ENCODE measurements at places on chromosomes 5 and 9.
A peak's percentile ranks its signal among the peaks of the same experiment; 100 is the strongest.

DNA sequence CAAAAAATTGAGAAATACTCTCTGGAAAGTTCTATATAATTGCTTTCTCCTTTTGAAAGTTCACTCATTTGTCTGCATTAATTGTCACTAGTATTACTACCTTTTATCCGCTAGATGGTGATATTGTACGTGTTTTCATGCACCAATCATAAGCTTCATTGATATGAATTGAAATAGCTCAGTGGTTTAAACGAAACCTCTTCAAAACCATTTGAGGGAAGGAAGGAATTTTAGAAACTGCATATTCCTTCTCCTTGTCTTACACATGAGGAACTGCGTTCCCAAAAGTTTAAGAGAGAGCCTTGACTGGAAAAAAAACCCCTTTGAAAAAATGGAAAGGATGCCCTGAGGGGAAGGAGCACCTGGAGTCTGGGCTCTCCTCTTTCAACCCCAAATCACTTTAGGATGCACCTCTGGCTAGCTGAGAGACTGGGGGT is 98.6 kb downstream of the YTHDC2 start:
- peak; percentile 45 for DNase-seq

GRCh38 chr5:60162441-60162840 is 268.9 kb upstream of the PDE4D start:
- DNase-seq = no peak

DNA sequence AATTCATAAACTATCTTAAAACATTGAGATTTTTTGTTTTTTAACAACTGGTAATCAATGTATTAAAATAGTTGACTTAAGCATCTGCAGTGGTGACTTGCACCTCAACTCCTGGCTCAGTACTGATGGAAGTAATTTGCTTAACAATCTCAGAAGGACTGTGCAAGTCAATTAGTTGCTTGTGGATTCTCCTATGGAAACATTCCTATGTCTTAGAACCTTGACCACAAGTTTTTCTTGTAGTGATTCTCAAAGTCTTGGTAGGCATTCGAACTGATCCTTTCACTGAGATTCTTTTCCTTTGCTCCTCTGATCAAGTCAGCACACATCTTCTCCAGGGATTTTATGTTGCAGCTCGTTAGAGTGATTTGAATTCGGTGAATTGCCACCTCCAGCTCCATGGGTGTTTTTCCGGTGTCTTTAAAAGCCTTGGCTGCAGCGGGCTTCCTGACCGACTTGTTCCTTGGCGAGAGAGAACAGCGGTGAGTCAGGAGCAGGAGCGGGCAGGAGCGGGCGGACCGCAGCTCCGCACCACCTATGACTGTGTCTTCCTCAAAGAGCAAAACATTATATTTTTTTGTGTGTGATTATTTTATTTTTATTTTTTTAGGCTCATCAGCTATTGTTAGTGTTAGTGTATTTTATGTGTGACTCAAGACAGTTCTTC is 21.1 kb downstream of the HMGXB3 start:
- no peak for DNase-seq

DNA sequence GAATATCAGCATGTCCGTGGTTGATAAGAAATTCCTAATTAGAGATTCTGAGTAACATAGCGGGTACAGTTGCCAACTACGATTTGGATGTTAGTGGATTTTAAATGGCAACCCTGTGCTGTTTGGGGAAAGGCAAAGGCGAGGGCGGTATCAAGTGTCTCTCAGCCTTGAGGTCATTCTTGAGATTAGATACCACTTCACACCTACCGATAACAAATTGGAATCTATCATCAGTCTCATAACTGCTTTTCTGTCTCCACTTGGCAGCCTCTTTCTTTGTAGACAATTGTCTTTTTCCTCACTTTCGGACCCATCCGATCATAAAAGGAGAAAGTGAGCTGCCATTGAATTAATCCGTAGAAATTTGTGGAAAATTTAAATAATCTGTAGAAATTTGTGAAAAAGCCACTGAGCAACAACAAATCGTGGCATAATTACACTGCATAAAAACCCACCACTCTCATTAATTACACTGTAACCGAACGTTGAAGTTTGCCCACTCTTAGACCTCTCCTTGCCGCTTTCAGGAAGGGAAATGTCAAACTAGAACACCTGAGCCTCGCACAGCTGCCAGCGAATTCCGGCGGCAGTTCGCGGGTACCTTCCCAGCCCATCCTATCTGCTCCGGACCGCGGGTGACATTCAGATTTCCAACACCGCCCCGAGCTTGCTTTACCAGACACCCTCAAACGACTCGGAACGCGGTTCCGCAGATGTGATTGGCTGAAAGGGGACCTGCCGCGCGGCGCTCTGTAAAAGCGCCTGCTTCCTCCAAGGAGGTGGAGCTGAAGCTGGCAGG is 849 bp upstream of the RGMB start:
- no peak for DNase-seq

DNA sequence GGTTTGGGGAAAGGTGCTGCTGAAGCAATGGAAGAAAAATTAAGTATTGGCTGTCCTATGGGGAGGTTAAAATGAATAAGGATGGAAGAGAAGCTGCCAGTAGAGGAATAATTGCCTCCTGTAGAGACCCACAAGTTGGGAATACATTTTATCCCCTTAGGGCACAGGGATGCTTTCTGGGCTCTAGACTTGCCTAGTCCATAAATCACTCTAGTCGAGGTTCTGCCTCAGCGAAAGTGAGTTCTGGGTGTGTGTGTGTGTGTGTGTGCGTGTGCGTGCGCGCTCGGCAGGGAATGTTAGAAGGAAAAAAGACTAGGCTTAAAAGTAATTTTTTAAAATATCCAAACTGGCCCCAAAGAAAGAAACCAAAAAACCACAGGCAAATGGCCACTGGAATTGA is 291.6 kb downstream of the DOCK8 start:
- no peak for DNase-seq

GRCh38 chr5:2776337-2777302 is 25.1 kb upstream of the IRX2 start:
- no peak for DNase-seq

Measured in CD4-positive, alpha-beta memory T cell (primary cell).